ENCODE measurements at places on chromosomes 16 and 17. TPM values are rescaled to one million over a fixed set of nuclear protein-coding genes. Genes with fewer than 3 reads are reported as not detected.

GRCh38 chr17:5854871-5855554, 215.2 kb upstream of the WSCD1 start:
- no peak for DNase-seq

The C16orf46 gene
- not detected for total RNA-seq

The CTRB1 gene
- total RNA-seq = not detected

The OR4D1 gene
- not detected for total RNA-seq

DNA sequence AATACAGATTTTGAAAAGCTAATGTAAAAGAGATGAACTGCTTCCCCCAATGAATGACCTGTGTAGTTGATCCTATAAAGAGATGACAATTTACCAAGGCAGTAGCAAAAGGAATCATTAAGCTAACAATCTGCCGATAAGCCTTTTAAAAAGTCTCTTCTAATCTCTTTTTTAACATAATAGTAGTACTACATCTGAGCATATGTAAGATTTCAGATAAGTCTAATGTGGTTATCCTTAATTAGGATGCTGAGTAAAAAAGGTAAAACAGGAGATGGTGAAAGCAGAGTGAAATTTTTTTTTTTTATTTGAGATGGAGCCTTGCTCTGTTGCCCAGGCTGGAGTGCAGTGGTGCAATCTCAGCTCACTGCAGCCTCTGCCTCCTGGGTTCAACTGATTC, 26.2 kb upstream of the RASL10B start:
- no peak for DNase-seq

- no peak for DNase-seq
Measured at GRCh38 chr16:15573274-15573895, 69.6 kb downstream of the MARF1 start.

DNA sequence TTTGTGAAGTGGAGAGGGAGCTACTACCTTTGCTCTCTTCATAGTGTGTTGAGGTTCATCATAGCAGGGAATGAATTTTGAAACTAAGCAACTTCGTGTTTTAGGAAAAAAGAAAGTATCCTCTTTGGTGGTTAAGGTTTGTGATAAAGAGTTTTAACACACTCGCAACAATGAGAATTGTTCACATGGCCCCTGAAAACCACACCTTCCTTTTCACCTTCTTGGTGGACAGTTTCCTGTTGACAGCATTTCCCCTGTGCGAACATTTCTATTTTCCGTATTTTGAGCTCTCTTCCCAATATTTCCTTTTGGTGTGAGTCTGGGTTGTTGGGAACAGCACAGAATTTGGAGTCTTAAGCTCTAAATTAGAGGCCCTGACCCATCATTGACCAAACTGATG, 3.8 kb downstream of the OR4D2 start:
- no peak for DNase-seq

The NOD2 gene
- 2.2 TPM for total RNA-seq

The RCVRN gene
- not detected for total RNA-seq

DNA sequence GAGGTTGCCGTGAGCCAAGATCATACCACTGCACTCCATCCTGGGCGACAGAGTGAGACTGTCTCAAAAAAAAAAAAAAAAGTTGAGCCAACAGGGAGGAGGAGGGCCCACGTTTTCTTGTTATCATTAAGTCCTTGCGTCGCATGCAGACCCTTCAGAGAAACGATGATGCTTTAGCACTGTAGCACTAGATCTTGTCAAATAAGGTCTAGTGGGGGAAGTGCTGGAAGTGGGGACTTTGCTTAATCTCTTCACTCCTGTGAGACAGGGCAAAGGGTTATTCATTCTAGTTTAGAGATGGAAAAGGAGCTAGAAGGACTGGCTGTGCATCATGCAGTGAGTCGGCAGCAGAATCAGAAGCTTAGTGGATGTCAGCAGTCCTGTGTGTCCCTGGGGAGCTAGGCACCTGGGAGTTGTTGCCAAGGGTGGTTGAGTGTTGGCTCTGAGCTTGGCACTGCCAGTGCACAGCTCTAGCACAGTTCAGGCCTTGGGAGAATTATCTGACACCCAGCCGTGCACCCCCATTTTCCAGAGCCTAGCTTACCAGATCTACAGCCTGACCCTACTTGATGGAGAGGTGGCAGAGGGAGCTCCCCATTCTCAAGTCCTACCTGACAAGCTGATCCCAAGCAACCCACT, 33.4 kb upstream of the TBX2 start:
- DNase-seq = no peak

DNA sequence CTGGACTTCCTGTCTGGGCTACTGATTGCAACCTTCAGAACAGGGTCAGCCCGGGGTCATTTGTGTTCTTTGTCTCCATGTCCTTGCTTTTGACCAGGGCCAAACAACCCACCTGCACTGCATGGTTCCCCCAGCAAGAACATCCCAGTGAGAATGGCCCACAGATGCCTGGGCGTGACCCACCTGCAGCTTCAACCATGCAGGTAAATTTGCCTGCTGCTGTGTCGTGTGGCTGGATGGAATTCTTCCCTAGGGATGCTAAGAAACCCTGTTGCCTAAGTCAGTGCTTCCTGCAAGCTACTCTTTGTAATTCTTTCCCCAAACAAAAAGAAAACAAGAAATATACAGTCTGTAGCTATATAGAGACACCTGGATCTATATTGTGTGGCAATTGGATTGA, 12.5 kb downstream of the CDH13 start:
- DNase-seq = no peak

The HS3ST3A1 gene
- total RNA-seq = not detected

DNA sequence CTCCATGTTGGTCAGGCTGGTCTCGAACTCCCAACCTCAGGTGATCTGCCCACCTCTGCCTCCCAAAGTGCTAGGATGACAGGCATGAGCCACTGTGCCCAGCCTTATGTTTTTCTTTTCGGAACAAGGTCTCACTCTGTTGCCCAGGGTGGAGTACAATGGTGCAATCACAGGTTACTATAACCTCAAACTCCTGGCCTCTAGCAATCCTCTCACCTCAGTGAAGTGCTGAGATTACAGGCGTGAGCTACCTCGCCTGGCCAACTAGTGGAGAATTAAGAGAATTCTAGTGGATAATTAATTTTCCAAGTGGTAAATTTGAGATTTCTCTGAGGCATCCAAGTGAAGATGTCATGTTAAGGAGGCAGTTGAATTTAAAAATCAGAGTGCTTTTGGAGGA, 2.9 kb upstream of the FBXO47 start:
- DNase-seq = no peak

DNA sequence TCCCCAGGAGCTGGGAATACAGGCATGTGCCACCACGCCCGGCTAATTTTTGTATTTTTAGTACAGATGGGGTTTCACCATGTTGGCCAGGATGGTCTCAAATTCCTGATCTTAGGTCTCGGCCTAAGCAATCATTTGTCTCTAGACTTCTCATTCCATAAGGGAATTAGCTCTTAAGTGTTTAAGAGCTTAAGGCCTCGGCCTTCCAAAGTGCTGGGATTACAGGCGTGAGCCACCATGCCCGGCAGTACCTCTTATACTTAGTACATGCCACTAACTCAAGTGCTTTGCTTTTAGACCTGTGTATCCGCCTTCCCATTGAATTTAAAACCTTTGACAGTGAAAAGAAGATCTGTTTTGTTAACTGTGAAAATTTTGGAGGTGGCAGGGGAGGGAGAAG, 16.6 kb upstream of the IL21R start:
- no peak for DNase-seq

The ZNF276 gene
- 44.1 TPM for total RNA-seq

The NPIPB4 gene
- 469 TPM for total RNA-seq

The KRT20 gene
- total RNA-seq = 4.7 TPM

GRCh38 chr17:60602385-60602742, 2.4 kb downstream of the PPM1D start:
- DNase-seq = no peak

DNA sequence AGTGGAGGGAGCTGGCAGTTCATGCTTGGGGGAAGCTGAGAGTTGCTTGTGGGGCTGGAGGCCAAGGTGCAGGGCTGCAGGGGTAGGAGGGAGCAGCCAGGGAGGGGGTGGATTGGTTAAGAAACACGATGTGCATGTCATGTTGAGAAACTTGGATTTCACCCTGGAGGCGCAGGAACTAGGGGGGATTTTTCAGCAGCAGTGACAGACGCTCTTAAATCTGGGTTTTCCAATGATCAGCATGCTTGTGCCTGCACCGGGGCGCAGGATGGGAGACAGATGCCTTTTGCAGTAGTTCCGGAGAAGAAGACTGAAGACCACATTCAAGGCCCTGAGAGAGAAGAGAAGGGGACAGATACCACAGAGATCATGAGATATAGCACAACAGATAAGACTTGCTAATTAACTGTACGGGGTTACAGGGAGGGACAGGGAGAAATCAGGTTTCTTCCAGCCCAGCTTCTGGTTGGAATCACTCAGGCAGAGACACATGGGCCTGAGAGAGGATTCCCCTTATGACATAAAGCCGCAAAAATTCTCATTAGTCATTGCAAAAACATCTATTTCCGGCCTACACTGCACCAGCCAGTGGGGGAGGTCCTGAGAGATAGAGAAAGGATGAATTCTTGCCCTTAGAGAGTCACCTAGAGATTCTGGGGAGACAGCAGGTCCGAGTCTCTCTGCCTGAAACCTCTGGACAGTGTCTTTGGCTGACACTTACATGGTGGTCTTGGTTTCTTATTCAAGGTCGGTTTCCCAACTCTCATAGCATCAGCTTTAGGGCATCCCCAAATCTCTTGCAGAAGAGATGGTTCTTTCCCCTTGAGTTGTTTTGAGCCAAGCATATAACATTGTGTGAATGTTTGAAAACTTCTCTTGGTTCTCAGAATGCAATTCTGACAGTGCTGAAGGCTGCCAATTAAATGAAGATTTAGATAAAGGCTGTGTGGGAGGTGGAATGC, 27.1 kb downstream of the CDH13 start:
- DNase-seq = no peak

- no peak for DNase-seq
Measured at GRCh38 chr17:31391496-31391949, at the start of gene RAB11FIP4. TSS of gene RAB11FIP4 (plus strand) at chr17:31391675. CDS start at chr17:31391853, 178 bp downstream.

DNA sequence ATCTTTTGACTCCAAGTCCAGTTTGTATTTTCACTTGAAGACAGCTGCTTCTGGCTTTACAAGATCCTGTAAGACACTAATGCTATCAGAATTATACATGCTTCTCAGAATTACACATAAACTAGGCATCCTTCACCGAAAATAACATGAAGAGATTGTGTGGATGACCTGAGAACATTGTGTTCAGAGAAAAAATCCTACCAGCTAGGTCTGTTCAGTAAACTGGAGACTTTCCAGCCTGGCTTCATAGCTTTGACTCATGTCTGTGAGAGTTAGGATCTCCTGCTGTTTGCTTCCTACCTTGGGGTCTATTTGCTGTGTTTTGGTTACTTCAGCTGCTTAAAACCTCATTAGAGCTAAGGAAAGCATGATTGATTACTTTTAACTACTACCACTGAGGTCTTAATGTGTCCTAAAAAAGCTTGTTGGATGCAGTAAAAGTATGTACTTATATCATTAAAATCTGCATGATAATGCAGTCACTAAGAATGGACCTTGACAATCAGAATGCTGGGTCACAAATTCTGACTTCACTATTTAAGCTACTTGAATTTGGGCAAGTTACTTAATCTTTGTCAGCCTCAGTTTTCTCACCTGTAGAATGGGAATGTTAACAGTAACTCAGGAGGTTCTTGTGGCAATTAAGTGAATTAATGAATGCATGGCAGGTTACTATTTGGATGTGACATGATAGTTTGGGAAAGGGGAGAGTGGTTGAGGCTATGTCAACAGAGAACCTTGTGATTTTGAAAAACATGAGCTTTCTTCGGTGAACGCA, 8.0 kb upstream of the MYH13 start:
- no peak for DNase-seq

The FZD2 gene
- 3.9 TPM for total RNA-seq

DNA sequence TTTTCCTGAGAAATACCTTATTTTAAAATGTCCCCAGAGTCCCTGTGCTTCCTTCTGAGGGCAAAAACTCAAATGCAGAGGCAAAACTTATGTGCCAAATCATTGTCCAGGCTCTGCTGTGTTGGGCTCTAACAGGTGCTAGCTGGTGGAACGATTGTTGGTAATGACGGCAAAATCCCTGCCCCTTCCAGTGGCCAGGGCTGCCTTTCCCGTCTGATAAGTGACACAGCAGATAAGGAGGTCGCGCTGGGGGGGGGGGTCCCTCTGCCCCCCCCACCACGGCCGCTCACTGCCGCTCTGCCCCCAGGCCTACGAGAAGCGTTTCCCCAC, 29.1 kb downstream of the SEC14L5 start:
- no peak for DNase-seq

The SLC52A1 gene
- 2.5 TPM for total RNA-seq

DNA sequence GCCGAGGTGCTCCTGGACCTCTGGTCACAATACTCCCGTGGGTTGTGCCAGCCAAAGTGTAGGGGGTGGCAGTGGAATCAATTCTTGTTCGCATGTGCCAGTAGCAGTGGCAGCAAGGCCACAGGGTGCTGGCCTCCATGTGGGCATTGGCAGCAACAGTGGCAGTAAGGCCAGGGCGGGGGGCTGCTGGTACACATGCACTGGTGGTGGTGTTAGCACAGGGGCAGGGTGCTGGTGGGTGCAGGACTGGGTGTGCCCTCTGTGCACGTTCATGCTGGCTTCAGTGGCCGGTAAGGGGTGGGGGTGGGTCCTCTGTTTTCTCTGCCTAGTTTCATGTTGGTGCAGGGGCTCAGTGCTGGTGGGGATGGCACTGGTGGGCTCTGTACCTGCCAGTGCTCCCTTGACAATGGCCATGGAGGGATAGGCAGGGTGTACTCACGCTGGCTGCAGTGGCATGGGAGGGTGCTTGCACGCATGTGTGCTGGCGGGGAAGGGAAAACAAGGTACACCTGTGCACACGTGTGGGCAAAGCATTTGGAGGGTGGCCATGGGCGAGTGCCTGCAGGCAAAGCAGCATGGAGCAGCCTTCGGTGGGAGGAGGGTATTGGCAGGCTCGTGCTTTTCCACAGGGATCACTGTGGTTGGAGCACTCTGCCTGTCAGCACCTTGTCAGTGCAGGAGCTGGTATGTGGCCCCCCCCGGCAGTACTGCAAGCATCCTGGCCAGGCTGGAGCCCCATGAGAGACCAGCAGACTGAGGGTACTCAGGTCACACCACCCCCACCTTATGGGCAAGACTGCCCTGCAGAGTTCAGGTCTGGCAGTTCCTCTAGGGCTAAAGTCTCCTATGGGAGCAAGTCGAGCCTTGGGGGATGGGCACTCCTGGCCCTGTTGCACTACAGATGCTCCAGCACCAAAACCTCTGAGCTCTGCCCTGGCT, 35.8 kb downstream of the NF1 start:
- DNase-seq = no peak

- no peak for DNase-seq
Measured at GRCh38 chr17:4994081-4994595, 3.2 kb downstream of the INCA1 start.

The GP1BA gene
- not detected for total RNA-seq

The TAC4 gene
- not detected for total RNA-seq

The KRT15 gene
- 147 TPM for total RNA-seq

- no peak for DNase-seq
Measured at GRCh38 chr17:66965801-66966262, 1.3 kb downstream of the CACNG4 start.

GRCh38 chr17:75861927-75862317, 6.8 kb upstream of the WBP2 start:
- DNase-seq = no peak

The NAGS gene
- total RNA-seq = 2.2 TPM

The MMP25 gene
- 0.78 TPM for total RNA-seq

GRCh38 chr16:26197707-26198106, 505.9 kb downstream of the HS3ST4 start:
- DNase-seq = no peak

GRCh38 chr16:55506083-55506482, 2.8 kb upstream of the LPCAT2 start:
- DNase-seq = no peak

GRCh38 chr16:85662482-85662812, 26.3 kb downstream of the GINS2 start:
- DNase-seq = no peak

The ADAD2 gene
- 0.42 TPM for total RNA-seq
